NCI-H1417 treated with DMSO at 0.1 percent for 48 hours (cell line): ENCODE measurements at places on chromosomes 4 and X.

GRCh38 chr4:128298146-128298758 lies 10.6 kb upstream of the PGRMC2 start:
- no peak for DNase-seq

DNA sequence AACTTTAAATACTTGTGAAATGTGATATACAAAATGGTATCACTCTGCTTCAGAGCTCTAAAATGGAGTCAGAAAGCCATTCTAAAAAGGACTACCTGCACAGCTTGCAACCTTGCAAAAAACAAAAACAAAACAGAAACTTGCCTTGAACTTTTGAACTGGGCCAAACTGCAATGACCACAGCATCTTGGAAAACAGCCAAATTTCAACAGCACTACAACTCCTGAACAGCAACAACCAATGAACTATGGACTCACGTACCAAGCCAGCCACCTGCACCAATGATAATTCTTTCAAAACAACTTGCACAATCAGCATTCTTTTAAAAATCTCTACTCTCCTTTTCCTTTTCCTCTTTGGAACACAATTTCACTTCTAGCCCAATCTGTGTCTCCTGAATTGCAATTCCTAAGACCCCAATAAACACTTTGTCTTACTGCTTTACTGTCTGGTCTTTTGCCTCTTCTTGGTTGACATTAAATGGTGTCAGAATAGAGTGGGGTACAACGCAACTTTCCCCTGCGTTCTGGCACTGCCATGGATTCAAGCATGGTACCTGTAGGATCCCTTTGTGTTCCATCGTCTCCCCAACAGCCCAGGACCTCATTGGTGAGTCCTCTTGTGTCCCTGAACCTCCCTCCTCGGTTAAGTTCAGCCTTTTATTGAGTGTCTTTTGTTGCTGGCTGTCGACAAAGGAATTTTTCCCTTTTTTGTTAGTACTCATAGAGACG lies 35.7 kb upstream of the FMR1 start:
- DNase-seq = no peak

DNA sequence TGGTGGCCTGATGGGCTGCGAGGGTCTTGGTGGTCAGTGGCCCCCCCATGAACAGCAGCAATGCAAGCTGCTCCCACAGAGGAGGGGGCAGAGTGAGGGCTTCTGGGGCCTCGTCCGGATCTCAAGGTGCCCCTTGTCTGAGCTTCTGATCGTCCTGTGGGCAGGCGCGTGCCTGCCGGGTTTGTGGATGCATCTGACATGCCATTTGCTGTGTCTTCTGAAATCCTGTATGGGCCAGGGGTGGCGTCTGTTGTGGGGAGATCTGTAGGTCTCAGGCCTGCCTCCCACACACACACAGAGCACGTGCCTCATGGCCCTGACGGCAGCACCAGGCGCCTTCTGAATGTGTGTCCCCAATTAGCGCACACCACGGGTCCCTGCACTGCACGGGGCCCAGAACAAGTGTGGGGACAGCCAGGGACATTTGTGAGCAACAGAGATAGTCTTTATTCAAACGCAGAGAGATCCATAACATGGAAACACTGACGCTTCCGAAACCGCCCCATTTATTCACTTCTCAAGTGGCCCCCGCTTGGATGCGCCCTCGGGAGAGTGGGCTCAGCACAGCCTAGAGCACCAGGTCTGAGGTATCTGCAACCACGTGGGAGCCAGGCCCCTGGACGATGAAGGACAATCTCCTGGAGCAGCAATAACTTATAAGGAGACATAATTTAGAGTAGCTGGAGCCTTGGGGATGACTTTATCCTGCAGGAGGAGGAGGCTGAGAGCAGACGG lies 5.7 kb downstream of the SPON2 start:
- DNase-seq = no peak

GRCh38 chrX:150119323-150119722 lies 181.0 kb upstream of the EOLA2 start:
- DNase-seq = no peak

GRCh38 chrX:44401151-44401550 lies 57.7 kb upstream of the EFHC2 start:
- DNase-seq = no peak

- no peak for DNase-seq
These were observed 67.7 kb upstream of the ZXDA start for GRCh38 chrX:57977992-57978391.

DNA sequence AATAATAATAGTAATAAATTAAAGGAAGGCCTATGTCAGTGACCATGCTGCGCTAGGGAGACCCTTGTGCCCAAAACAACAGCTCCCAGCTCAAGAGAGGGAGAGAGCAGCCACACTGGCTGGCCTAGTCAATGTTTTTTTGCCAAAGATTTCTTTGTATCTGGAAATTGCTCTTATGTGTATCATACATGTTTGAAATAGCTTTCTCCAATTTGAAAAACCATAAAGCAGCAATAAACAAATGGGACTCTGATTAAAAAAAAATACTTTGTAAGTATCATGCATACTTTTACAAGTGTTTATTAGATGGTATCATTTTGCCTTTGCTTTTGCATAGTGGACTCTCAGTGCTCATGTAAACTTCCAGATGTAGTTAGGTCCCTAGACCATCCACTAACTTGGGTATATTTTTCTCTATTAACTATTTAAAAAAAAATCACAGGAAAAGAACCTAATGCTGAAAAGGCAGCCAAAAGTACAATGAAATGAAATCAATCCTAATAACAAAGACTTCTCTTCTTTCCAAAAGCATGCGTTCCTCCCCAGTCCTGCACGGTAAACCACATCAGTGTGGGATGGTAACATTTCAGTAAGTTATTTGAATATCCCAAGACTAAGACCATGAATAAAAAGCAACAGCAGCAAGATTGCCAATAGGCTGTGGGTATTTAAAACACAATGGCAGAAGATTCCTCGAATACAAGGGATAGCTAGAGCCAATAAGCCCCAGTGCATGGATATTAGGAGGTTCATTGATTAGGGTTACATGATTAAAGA lies 117.6 kb downstream of the PALLD start:
- no peak for DNase-seq

DNA sequence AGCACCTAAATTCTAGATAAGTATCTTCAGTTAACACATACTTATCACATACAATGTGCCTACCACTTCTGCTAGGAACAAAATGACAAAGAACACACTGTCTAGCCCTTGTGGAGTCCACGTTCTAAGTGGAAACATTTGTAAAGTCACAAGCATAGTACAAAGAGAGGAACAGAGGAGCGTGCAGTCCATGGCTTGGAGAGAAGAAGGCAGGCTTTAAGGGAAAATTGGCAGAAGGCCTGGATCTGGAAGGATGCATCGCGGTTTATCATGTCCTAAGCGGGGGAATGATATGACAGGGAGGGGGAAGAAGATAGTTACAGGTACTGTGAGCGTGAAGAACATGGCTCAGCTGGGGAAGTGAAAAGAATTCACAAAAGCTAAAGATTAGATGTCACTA lies 218.0 kb downstream of the PRDM5 start:
- no peak for DNase-seq

DNA sequence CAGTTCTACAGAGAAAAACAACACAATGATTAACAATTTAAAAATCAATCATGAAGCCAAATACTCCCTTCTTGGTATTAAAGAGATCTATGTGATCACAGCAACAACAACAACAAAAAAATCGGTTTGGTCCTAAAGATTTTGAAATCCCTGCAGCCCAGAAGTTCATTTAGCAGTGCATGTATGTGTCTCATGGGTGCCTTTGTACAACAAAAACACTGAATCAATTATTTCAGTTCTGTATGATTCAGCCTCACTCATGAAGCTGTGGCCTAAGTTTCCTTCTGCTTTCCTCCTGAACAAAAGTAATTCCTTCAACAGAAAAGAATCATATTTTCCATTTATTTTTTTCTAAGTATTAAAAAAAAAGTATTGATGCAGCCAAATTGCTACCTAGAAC lies 393.4 kb upstream of the NDST3 start:
- DNase-seq = no peak

DNA sequence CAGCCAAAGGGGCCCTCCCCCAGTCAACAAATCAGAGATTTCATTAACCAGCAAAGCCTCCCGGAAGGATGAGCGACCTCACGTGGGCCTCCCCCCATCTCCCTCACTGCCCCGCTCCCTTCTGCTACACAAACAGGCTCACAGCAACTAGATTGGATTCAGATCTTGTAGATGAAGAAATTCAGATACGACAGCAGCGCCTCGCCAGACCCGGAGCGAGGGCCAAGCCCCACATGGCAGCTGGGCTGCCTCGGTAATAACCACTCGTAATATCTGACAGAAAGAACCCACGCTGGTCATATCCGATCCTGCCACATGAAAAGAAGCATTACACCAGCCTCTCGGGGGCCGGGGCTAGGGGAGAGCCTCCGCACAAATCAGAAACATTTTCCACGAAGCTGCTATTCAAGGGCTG lies 581.3 kb downstream of the BCOR start:
- no peak for DNase-seq

- no peak for DNase-seq
These were observed 4.3 kb downstream of the FGFBP1 start for GRCh38 chr4:15934259-15934658.

- DNase-seq = no peak
These were observed 75.4 kb downstream of the DCHS2 start for GRCh38 chr4:154416190-154416547.

DNA sequence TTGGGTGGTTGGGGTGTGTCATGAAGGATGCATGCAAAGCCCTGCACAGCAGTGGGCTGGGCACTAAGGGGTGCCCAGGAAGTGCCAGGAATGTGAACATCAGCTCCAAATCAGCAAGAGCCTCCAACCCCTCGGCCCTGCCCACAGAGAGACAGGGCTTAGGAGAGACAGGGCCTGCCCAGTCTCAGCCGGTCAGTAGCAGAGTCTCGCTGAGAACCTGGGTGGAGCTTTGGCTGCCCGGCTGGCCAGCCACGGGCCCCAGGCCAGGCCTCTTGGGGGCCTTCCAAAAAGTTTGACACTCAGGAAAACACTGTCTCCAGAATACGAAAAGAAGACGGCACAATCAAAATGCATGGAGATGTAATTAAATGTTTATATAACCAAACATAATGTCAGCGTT lies 4.3 kb upstream of the MXD4 start:
- DNase-seq = no peak

DNA sequence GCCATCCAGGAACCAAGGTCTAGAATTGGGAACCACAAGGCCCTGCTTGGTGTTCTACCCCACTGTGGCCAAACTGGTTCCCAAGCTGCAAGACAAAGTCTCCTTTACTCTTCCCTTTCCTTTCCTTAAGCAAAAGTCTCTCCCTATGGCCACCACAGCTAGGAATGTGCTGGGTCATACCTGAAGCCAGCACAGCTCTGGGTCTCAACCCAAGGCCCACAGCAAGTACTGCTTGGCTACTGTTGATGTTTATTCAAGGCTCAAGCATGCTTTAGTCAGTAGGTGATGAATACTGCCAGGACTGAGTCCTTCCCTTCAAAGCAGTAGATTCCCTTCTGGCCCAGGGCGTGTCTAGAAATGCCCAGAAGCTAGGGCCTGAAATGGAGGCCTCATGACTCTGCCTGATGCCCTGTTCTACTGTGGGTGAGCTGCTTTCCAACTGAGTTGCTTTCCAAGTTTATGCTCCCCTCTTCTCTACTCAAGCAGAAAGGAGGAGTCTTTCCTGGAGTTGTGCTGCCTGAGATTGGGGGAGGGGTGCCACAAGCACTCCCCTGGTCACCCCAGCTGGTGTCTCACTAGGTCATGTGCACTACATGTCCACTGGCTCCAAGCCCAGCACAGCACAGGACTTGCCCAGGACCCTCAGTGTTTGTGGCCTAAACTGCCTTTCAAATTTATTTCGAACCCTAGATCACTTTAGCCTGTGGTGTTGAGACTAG lies 44.9 kb downstream of the STAP1 start:
- no peak for DNase-seq

- no peak for DNase-seq
These were observed 1030.8 kb downstream of the SH3BGRL start for GRCh38 chrX:82232679-82233078.

- peak; percentile 50 for DNase-seq
These were observed 34.1 kb downstream of the CNKSR2 start for GRCh38 chrX:21408307-21408706.

DNA sequence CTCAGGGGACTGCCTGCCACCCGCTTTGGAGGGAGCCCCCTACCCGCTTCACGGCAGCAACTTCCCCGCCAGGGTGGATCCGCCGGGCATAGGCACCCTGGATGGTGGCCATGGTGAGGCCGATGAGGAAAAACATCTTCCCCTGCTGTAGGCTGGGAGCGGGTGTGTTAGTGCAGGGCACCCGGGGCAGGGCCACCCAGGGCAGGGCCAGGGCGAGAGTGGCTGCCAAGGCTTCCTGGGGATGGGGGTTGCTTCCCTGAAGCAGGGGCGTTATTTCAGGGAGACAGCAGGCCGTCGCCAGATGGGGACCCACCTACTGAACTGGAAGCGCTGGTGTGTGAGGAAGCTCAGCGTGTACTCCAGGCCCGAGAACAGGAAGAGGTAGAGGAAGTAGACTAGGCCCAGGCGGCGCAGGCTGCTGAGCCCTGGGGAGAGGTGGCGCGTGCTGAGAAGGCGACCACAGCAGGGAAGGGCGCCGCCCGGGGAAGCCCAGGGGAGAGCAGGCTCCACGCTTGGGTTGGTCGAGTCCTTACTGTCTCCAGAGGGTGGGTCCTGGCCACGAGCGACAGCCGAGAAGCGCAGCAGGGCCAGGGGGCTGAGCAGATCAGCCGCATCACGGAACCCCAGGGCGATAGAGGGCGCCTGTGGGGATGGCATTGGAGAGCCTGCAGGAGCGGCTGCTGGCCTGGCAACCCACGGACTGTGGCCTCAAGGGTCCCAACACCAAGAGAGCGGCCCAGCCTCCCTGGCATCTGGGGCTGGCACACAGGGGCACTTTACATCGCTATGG lies 31.5 kb downstream of the NOP14 start:
- no peak for DNase-seq

DNA sequence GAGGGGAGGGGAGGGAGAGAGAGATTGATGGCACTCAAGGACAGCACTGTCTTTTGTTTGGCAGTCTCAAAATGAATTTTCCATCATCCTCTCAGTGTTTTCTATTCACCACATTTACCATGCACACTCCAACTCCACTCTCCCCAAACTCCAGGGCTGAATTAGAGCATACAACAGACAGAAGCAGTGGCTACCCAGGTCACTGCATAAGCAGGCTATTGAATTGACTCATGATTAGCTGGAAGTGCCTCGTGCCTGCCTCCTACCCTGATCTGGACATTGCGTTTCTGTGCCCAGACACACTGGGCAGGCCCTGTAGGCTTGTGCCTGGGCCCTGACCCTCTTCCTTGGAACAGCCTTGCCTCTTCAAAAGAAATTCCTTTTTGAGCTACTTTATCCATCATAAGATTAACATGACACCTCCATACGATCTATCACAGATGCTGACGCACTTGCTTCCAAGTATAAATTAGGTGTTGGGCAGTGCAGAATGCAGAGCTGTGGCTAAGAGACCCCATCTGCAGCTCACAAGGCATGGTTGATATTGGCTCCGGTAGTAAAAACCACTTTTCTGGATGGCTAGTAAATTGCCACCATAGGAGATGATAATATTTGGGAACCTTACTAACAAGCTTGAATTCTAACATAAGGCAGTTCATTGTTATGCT lies 752.9 kb downstream of the RPA4 start:
- no peak for DNase-seq

DNA sequence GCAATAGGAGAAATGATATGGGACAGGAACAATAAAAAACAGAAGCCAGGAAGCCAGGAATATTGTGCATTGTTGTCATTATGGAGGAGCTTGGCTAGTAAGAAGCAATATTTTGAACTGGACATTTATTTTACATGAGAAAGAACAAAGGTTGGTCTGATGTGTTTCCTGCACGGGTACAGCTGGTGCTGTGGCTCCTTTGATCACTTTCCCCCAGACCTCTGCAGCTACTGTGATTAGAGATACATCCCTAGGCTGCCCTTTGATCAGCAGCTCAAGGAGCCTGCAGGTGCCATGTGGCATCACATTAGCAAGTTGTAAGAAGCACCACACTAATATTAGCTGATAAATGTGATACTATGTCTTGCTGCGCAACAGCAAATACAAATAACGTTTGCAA lies 2.5 kb downstream of the PDGFC start:
- DNase-seq = no peak
